Heart left ventricle (tissue), 16 donors: ENCODE measurements at places on chromosomes 1 and 21. TPM values are rescaled to one million over a fixed set of nuclear protein-coding genes. Genes with fewer than 3 reads are reported as not detected.

DNA sequence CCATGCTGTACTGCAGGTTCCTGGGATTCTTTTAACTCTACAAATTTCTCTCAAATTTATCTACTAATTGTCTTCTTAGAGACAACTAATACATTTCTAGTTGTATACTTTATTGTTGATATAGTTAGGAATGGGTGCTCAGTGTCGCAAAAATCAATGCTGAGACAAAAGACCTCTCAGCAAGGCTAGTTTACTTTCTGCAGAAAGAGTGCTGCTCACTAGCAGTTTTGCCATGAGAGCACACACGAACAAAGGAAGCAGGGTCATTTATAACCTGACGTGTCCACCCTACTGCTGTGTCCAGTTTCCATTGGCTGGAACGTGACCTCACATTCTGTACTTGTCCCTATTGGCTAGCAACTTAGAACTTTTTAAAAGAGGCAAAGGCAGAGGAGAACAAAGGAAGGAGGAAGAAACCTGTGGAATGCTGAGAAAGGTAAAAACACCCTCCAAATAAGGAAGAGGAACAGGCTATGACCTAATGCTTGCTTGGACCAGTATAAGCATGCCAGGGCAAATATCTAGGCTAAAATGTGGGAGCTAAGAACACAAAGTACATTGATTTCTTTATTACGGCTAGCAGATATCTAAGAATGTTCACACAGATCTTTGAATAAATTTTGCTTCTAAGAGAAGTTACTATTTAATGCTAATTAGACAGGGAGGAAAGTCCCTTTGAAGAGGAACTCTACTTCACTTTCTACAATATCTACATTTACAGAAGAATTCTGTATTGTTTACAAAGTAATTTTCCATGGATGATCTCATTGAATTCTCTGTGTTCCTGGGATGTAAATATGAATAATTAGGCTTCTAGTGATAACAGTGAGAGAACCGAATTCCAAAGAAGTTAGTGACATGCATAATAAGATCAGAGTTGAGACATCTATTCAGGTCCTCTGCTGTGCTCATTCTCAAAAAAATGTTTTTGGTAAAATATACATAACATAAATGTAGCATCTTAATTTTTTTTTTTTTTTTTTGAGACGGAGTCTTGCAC lies 86.0 kb upstream of the MAP10 start:
- no peaks in the 10 kb centered on the region for H3K4me1 ChIP-seq
- no peaks in the 10 kb centered on the region for H3K36me3 ChIP-seq
- H3K27ac ChIP-seq = no peak overlapping the region
- H3K4me3 ChIP-seq = no peak overlapping the region

DNA sequence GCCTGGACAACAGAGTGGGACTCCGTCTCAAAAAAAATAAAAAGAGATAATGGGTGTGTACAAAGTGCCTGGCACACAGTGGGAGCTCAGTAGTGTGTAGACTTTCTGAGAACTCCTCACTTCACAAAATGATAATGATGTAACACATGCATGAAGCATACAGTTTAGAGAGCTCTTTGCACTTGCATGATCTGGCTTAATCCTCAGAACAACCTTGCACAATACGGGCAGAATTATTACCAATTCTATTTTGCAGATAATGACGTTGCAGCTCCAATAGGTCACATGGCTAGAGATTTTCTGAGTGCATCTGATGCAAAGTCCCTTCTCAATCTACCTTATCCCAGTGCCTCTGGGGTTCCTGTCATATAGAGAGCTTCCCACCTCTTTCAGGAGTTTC lies 71.4 kb downstream of the CD247 start:
- no peak for DNase-seq
- no peaks in the 10 kb centered on the region for H3K36me3 ChIP-seq
- no peak overlapping the region for H3K27ac ChIP-seq
- no peaks in the 10 kb centered on the region for H3K27me3 ChIP-seq
- no peak overlapping the region for H3K4me3 ChIP-seq
- H3K4me1 ChIP-seq = peaks cover 1% of the 10 kb centered on the region

DNA sequence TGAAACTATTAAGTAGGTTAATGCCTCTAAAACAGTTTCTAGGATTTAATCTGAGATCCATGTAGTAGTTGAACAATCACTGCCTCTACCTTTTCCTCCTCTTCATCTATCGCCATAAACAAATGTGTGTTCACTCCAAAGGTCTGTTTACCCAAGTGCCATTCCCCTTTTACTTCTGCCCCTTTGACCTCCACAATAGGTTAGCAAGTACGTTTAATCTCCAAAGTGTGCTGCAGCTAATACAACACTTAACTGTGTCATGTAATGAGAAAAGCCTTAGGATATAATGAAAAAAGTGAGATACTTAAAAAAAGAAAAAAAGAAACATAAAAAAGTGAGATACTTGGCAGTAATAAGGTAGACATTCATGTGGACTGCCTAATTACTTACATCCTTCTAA lies 28.2 kb downstream of the GPBP1L1 start:
- DNase-seq = no peak
- no peak overlapping the region for H3K27ac ChIP-seq
- H3K4me3 ChIP-seq = no peak overlapping the region
- peaks cover 18% of the 10 kb centered on the region for H3K36me3 ChIP-seq

- no peaks in the 10 kb centered on the region for H3K36me3 ChIP-seq
- no peak overlapping the region for H3K4me3 ChIP-seq
- no peaks in the 10 kb centered on the region for H3K4me1 ChIP-seq
- no peak for DNase-seq
- H3K27ac ChIP-seq = no peak overlapping the region
These were observed 494.5 kb upstream of the LRRC7 start for GRCh38 chr1:69073176-69073575.

- no peaks in the 10 kb centered on the region for H3K27me3 ChIP-seq
- H3K27ac ChIP-seq = peak overlapping the region; percentile 97
- peak; percentile 93 for DNase-seq
These were observed 369 bp downstream of the SUMO3 start for GRCh38 chr21:44817506-44817880.

GRCh38 chr1:225425201-225425786 lies 2.5 kb downstream of the LBR start:
- peaks cover 14% of the 10 kb centered on the region for H3K36me3 ChIP-seq
- DNase-seq = no peak
- H3K4me1 ChIP-seq = no peaks in the 10 kb centered on the region
- no peak overlapping the region for H3K27ac ChIP-seq
- H3K27me3 ChIP-seq = no peaks in the 10 kb centered on the region
- no peak overlapping the region for H3K4me3 ChIP-seq

DNA sequence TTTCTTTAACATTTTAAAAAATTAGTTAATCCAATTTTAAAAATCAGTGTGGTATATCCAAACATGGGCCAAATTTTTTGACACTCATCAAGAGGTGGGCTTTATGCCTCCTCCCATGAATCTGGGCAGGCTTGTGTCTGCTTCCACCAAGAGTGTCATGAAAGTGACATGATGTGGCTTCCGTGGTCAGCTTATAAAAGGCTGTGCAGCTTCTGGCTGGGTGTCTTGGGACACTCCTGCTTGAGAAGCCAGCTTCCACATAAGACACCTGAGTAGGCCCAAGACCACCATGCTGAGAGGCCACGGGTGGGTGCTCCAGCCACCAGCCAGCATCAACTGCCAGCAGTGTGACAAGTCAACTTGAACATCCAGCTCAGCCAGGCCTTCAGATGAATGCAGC lies 74.3 kb upstream of the RUNX3 start:
- H3K27me3 ChIP-seq = peaks cover 6% of the 10 kb centered on the region
- no peak overlapping the region for H3K27ac ChIP-seq
- H3K4me3 ChIP-seq = no peak overlapping the region
- no peak for DNase-seq
- no peaks in the 10 kb centered on the region for H3K4me1 ChIP-seq

GRCh38 chr1:36321119-36321951 lies 2.1 kb downstream of the EVA1B start:
- H3K4me3 ChIP-seq = peak overlapping the region; percentile 85
- H3K36me3 ChIP-seq = peaks cover 4% of the 10 kb centered on the region
- H3K4me1 ChIP-seq = peaks cover 39% of the 10 kb centered on the region
- no peaks in the 10 kb centered on the region for H3K27me3 ChIP-seq
- peak overlapping the region; percentile 95 for H3K27ac ChIP-seq

DNA sequence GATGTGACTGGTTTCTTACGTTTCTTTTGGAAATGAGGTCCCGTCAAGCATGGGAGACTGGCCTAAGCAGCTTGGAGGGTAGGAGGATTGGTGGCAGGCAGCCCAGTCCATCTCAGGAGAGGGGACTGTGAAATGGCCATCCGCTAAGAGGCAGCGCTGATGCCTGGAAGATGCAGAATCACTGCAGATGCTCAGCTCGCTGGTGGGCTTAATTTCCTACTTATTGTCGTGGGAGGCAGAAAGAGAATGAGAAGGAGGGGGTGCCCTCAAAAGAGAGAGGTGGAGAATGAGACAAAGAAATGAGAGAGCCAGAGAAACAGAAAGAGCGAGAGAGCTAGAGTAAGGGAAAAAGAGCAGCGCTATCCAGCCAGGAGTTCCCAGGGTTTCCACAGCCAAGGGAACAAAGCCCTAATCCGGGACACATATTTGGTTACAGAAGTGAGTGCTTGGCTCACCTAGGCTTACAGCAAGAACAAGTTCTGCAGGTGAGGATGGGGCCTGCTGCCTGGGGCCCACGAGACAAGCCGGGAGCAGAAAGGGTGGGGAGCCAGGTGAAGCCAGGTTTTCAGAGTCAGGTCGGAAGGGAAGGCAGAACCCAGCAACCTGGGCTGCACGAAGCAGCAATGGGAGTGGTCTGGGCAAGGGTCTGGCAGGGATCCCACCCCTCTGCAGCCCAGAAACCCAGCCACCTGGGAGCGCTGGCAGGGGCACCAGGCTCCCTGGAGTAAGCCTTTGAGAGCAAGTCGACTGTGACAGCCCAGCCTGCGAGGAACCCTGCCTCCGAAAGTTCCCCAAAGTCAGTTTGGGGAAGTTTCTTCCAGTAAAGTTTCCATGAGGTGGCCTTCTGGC lies 5.8 kb downstream of the ECE1 start:
- no peak overlapping the region for H3K4me3 ChIP-seq
- DNase-seq = no peak
- H3K36me3 ChIP-seq = no peaks in the 10 kb centered on the region
- H3K27ac ChIP-seq = no peak overlapping the region
- no peaks in the 10 kb centered on the region for H3K27me3 ChIP-seq

GRCh38 chr1:52629325-52629643 lies 3.7 kb upstream of the SHISAL2A start:
- DNase-seq = no peak
- H3K4me1 ChIP-seq = peaks cover 14% of the 10 kb centered on the region
- no peaks in the 10 kb centered on the region for H3K36me3 ChIP-seq
- H3K27me3 ChIP-seq = peaks cover 31% of the 10 kb centered on the region
- no peak overlapping the region for H3K4me3 ChIP-seq
- no peak overlapping the region for H3K27ac ChIP-seq

DNA sequence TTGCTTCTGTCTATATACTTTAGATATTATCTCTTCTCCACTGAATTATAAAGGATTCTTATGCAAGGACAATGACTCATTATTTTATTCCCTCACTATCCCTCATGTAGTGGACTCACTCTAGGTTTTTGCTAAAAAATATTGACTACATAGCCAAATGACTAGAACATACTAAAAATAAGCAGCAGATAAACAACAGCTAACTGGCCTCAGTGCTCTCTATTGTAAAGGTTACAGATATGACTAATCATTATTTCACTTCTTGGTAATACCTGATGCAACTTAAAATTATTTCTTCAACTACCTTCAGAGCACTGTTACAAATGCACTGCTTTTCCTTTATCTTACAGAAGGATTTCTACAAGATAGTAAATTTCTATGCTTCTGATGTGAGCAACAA lies 147.6 kb upstream of the DEPDC1 start:
- H3K4me3 ChIP-seq = no peak overlapping the region
- H3K27me3 ChIP-seq = no peaks in the 10 kb centered on the region
- no peaks in the 10 kb centered on the region for H3K4me1 ChIP-seq

- H3K4me1 ChIP-seq = peaks cover 75% of the 10 kb centered on the region
- no peak overlapping the region for H3K4me3 ChIP-seq
- peaks cover 5% of the 10 kb centered on the region for H3K27me3 ChIP-seq
- peak overlapping the region; percentile 55 for H3K27ac ChIP-seq
These were observed 7.1 kb downstream of the NBL1 start for GRCh38 chr1:19651141-19651737.

- H3K4me1 ChIP-seq = no peaks in the 10 kb centered on the region
- H3K36me3 ChIP-seq = no peaks in the 10 kb centered on the region
- H3K27me3 ChIP-seq = no peaks in the 10 kb centered on the region
- no peak overlapping the region for H3K27ac ChIP-seq
- no peak for DNase-seq
These were observed 737.4 kb upstream of the ZP4 start for GRCh38 chr1:238628110-238628509.

- DNase-seq = peak; percentile 63
- no peaks in the 10 kb centered on the region for H3K36me3 ChIP-seq
- no peaks in the 10 kb centered on the region for H3K27me3 ChIP-seq
- H3K4me1 ChIP-seq = peaks cover 37% of the 10 kb centered on the region
- no peak overlapping the region for H3K4me3 ChIP-seq
These were observed 19.8 kb upstream of the THRAP3 start for GRCh38 chr1:36204347-36204909.

DNA sequence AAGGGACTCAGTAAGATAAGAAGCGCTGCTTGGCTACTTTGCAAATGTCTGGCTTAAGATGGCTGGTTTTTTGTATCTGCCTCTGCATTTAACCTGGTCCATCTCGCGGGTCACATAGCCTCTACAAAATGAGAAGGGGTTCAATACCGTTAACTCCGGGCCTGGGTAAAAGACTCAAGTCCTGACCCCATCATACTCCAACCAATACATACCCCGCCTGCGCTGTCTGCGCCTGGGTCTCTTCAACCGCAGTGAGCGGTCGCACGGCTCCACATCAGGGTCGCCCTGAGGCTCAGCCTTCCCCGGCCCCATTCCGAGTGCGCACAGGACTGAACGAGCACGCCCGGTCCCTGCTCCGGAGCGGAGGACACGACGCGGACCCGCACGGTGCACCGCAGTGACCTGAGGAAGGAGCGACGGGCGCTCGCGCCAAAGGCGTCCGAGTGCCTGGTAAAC lies 558 bp upstream of the PGD start:
- H3K27ac ChIP-seq = peak overlapping the region; percentile 93
- peaks cover 18% of the 10 kb centered on the region for H3K36me3 ChIP-seq
- H3K4me1 ChIP-seq = peaks cover 13% of the 10 kb centered on the region
- H3K4me3 ChIP-seq = peak overlapping the region; percentile 95
- no peak for DNase-seq
- H3K27me3 ChIP-seq = no peaks in the 10 kb centered on the region

- H3K27ac ChIP-seq = no peak overlapping the region
- no peaks in the 10 kb centered on the region for H3K27me3 ChIP-seq
- H3K4me1 ChIP-seq = no peaks in the 10 kb centered on the region
- H3K36me3 ChIP-seq = peaks cover 17% of the 10 kb centered on the region
- no peak for DNase-seq
- no peak overlapping the region for H3K4me3 ChIP-seq
These were observed 7.4 kb downstream of the BSDC1 start for GRCh38 chr1:32386676-32387392.

Gene ZFYVE9
- 14.8 TPM for total RNA-seq

Gene GREM2
- not detected for total RNA-seq

Gene PRAMEF27
- not detected for total RNA-seq

Gene OR10J4
- not detected for total RNA-seq
